ENCODE measurements at places on chromosomes 1 and 21. TPM values are rescaled to one million over a fixed set of nuclear protein-coding genes. Genes with fewer than 3 reads are reported as not detected.
A peak's percentile ranks its signal among the peaks of the same experiment; 100 is the strongest.

The CD84 gene
- not detected for total RNA-seq

- peak; percentile 50 for DNase-seq
Measured at GRCh38 chr1:4825800-4826450, 171.5 kb downstream of the AJAP1 start.

DNA sequence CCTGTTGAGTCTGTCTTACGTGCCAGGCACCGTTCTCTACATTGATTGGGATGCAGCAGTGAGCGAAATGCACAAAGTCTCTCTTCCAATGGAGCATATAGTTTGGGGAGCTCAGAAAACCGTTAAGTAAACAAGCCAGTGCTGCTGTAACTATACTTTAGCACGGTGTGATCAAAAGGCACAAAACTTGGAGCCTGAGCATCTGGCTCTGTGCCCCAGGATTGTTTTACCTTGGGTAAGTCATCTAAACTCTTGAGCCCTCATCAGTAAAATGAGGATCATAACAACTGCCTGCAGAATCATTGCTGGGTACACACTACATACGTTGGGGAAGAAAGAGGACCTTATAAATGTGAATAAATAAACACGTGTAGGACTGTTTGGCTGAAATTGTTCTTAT, 1.8 kb downstream of the HHIPL2 start:
- DNase-seq = no peak

The KIAA0040 gene
- not detected for total RNA-seq

The A3GALT2 gene
- total RNA-seq = not detected

DNA sequence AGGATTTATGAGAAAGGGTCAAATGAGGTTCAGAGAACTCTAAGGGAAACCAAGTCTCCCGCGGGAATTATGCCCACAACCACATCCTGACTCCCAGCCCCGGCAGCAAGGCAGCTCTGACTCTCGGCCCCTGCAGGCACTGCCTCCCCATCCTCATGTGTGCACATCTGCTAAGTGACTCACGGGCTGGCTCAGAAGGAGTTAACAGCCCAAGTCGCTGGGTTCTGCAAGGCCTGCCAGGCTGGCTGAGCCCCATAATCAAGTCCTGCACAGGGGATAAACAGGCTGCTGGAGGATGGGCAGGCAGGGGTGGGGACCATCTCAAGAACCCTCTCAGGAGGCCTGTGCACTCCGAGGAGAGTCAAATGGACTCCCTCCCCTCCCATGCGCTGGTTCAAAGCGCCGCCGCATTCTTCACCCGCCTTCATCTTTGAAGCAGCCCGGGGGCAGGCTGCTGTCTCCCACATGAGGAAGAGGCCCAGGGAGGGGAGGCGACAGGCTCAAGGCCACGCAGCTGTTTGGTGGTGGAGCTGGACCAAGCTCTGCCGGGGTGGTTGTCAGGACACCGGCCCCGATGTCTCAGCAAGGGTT, 344.3 kb downstream of the MATN1 start:
- DNase-seq = peak; percentile 73

DNA sequence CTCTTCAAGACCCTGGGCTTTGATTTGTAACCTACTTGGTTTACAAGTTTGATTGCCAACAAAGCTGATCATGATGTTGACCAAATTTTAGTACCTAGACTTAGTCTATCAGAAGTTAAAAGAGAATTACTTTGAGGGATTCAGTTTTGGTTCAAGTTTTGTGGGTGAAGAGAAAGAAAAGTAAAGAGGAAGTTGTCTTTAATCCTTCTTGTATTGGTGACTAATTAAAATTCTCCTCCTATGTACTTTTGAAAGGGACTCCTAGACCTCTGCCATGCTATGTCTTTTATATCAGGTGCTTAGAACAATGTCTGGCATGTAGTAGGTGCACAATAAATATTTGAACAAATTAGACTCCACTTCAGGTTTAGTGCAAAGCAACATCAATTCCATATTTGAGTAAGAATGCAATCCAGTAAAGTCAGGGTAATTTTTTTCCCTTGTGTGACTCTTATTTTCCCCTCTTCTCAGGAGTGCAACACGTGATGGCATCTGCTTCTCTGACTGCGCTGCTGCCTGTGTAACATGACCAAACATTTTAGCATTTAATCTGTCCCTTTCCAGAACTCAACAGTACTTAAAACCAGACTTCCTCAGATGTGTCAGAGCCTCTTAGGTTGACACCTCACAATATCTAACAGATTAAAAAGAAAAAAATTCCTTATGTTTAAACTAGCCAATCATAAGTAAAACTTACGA, 41.1 kb upstream of the KCNQ4 start:
- no peak for DNase-seq

The ATAD3C gene
- total RNA-seq = 0.03 TPM

DNA sequence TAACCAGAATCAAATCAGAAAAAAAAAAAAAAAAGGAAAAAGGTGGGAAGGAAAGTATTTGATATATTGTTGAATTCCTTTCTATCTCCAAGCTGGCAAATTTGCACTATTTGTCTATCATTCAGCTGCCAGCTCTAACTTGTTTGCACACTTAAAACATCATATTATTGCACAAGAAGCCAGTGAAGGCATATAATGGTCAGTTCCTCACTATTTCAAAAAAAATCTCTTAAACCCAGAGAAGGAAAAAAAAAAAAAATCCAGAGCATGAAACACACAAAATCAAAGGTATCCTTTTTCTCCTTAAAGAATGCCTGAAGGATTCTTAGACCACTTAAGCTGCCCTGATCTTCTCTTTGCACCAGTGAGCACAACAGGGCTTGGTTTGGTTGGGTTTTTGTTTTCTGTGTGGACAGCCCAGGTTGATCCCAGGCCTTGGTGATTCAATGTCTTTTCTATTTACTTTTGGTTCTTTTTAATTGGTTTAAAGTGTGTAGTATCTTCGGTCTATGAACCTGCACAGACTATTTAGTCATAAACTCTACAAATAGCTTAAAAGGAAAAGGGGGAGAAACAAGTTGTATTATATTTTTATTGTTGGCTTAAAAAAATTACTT, 40.2 kb downstream of the DUSP10 start:
- no peak for DNase-seq

- peak; percentile 8 for DNase-seq
Measured at GRCh38 chr1:215082532-215083382, at the start of gene KCNK2. TSS of gene KCNK2 (plus strand) at chr1:215082737. CDS start at chr1:215083386, 649 bp downstream.

Data from HT1080 (cell line).